ENCODE measurements at places on chromosomes 1 and 21. TPM values are rescaled to one million over a fixed set of nuclear protein-coding genes. Genes with fewer than 3 reads are reported as not detected.

OR14K1 gene
- total RNA-seq = not detected

KCNN3 gene
- total RNA-seq = 4.3 TPM

IRF6 gene
- 0.34 TPM for total RNA-seq

PTPRU gene
- 68.9 TPM for total RNA-seq

SYCP1 gene
- not detected for total RNA-seq

GFI1 gene
- total RNA-seq = not detected

CYP2J2 gene
- 0.19 TPM for total RNA-seq

PDZK1IP1 gene
- not detected for total RNA-seq

AGT gene
- 0.15 TPM for total RNA-seq
